ENCODE measurements at places on chromosomes 1 and 21. TPM values are rescaled to one million over a fixed set of nuclear protein-coding genes. Genes with fewer than 3 reads are reported as not detected.
A peak's percentile ranks its signal among the peaks of the same experiment; 100 is the strongest.

GRCh38 chr1:88022516-88022915, 661.6 kb upstream of the PKN2 start:
- no peak for DNase-seq

DNA sequence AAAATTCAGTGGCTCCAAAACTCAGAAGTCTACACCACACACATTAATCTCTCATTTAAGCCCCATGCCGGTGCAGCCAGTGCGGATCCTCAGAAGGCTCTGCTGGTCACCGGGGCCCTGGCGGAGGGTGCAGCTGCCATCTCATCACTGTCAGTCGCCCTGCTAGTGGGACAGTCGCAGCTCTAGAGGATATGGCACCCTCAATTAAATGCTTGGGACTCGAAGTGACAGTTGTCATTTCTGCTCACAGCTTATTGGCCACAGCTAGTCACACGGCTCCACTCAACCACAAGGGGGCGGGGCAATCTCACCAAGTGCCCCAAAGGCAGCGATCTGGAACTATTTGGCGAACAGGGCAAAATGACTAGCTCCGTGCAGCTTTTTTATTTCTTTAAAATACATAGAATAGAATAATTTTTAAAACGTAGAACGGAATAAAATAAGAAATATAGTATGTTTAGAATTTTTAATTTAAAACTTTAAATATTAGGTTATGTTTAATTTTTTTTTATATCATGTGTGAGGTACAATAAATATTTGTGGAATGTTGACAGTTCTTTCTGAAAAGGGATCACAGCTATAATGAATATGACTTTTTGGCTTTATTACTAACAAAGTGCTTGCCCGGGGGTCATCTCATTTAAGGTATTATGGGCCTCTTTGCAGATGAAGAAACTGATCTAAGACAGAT, 8.0 kb upstream of the MAN1C1 start:
- peak; percentile 85 for DNase-seq

The CLEC20A gene
- not detected for total RNA-seq

- no peak for DNase-seq
Observed at GRCh38 chr1:110291241-110292030, 47.7 kb upstream of the RBM15 start.

GRCh38 chr1:164630626-164631396, 71.8 kb downstream of the PBX1 start:
- no peak for DNase-seq

DNA sequence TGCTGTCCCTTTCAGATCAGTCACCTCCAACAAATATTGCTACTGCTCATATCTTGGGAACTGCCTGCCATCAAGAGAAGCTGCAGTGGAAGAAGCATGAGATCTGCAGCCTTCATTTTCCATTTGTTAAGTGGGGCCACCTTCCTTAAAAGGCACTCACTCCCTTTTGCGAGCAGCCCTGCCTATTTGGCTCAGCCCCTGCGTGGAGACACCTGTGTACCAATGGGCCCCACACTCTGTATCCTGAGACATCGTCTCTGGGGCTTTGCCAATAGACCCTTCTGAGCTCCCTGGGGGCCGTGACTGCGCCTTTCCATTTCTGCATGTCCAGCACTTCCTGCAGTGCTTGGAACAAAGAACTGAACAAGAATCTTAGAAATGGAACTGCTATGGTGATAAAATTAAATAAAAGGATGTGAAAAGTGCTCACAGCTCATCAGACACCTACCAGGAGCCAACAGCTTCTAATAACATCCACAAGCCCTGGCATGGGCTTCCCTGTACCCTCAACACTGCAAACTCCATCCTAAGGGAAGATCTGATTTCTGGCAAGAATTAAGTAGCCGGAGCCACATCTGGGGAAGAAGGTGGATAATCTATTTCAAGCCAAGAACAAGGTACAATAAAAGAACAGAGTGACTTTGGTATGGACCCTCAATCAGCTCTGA, 36.7 kb downstream of the PARP1 start:
- DNase-seq, result no peak
